Activated CD4-positive, alpha-beta memory T cell treated with anti-CD3 and anti-CD28 coated beads for 36 hours (primary cell): ENCODE measurements at places on chromosomes 12 and 14. TPM values are rescaled to one million over a fixed set of nuclear protein-coding genes. Genes with fewer than 3 reads are reported as not detected.

Gene KRT77
- not detected for total RNA-seq

Gene TMEM117
- 1.7 TPM for total RNA-seq

Gene P2RX2
- total RNA-seq: not detected

Gene ADAM20
- total RNA-seq: 0.36 TPM

Gene TAS2R42
- not detected for total RNA-seq

Gene KLHL33
- not detected for total RNA-seq

Gene SCFD1
- 52.6 TPM for total RNA-seq

Gene RNASE7
- total RNA-seq: not detected

Gene ITGA7
- total RNA-seq: 4.5 TPM

Gene C1QL4
- not detected for total RNA-seq
